ENCODE measurements at places on chromosomes 16 and 17.

DNA sequence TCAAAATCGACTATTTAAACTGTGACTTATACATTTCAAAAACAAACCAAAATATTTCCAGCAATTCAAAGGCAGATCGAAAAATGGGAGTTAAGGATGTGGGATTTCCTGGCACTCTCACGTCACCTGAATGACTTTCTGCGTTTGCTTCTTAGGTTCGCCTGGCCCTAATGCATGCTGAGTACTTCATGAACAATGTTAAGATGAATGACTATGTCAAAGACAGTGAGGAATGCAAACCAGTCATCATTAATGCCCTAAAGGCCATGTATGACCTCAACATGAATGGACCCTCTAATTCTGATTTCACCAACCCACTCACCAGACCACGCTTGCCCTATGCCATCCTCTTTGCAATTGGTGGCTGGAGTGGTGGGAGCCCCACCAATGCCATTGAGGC is 7.3 kb downstream of the KLHL10 start:
- H3K27me3 ChIP-seq: no peaks in the 10 kb centered on the region
- peaks cover 2% of the 10 kb centered on the region for H3K36me3 ChIP-seq
- no peak for DNase-seq
- no peaks in the 10 kb centered on the region for H3K4me1 ChIP-seq

DNA sequence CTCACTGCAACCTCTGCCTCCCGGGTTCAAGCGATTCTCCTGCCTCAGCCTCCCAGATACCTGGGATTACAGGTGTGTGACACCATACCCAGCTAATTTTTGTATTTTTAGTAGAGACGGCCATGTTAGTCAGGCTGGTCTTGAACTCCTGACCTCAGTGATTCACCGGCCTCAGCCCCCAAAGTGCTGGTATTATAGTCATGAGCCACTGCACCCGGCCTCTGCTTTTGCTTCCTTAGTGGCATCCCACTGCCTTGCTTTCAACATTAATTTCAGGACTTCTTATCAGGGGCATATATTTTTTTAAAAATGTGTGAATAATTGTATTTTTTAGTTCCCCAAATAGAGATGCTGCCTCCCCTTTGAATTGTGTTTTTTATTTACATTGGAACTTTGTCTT is 98.8 kb downstream of the SYCE1L start:
- no peak overlapping the region for H3K4me3 ChIP-seq
- no peaks in the 10 kb centered on the region for H3K4me1 ChIP-seq

DNA sequence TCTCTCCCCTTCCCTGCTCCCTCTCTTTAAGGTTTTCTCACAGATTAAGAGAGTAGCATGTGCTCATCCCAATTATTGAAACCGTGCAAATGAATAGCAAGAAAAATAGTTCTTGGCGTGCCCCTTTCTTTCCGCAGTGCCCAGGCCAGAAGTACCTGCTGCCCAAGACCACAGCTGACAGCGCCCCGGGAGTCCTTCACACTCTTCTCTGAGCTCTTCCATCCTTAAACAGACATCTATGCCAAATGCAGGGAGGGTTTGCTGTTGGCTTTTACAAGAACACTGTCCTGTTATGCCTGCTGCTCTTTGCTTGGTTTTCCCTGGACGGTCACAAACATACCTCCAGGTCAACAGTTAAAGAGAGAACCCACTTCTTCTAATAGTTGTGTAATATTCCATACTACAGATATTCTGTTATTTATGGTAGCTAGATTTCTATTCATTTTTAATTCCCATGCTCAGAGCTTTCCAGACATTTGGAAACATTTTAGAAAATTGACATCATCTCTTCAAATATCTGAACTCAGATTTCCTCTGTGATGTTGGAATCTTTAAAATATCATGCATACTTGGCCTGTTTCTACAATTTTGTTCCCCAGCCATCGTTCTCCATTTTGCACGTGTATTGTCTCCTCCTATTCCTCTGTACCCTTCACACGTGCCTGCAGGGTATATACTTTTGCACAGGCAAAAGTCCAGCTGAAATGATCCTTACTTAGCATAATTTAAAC is 416.7 kb downstream of the WWOX start:
- no peaks in the 10 kb centered on the region for H3K36me3 ChIP-seq
- H3K4me1 ChIP-seq: no peaks in the 10 kb centered on the region
- no peaks in the 10 kb centered on the region for H3K27me3 ChIP-seq
- H3K4me3 ChIP-seq: no peak overlapping the region
- no peak overlapping the region for H3K27ac ChIP-seq

- no peaks in the 10 kb centered on the region for H3K27me3 ChIP-seq
- no peak overlapping the region for H3K27ac ChIP-seq
- H3K36me3 ChIP-seq: no peaks in the 10 kb centered on the region
- no peak for DNase-seq
- no peaks in the 10 kb centered on the region for H3K4me1 ChIP-seq
Observed at GRCh38 chr16:76201385-76201784, 75.8 kb upstream of the CNTNAP4 start.

- H3K27ac ChIP-seq: no peak overlapping the region
- peaks cover 19% of the 10 kb centered on the region for H3K27me3 ChIP-seq
- peaks cover 3% of the 10 kb centered on the region for H3K4me1 ChIP-seq
Observed at GRCh38 chr16:10178080-10178479, 4.1 kb downstream of the GRIN2A start.

DNA sequence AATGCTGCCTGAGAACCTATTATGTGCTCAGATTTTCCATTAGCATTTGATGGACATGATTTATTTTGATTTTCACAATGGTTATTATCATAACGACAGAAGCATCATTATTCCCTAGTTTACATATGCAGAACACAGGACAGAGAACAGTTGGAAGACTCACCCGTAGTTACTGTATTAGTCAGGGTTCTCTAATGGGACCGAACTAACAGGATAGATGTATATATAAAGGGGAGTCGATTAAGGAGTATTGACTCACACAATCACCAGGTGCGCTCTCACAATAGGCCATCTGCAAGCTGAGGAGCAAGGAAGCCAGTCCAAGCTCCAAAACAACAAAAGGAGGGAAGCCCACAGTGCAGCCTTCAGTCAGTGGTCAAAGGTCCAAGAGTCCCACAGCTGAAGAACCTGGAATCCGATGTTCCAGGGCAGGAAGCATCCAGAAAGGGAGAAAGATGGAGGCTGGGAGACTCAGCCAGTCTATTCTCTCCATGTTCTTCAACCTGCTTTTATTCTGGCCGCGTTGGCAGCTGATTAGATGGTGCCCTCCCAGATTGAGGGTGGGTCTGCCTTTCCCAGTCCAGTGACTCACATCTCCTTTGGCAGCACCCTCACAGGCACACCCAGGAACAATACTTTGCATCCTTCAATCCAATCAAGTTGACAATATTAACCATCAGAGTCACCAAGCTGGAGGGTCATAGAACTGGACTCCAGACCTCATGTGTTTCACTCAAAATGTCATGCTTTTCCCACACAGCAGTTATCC is 92.7 kb upstream of the XYLT1 start:
- H3K27ac ChIP-seq: no peak overlapping the region
- no peak overlapping the region for H3K4me3 ChIP-seq
- no peaks in the 10 kb centered on the region for H3K27me3 ChIP-seq
- no peaks in the 10 kb centered on the region for H3K4me1 ChIP-seq
- no peak for DNase-seq
- no peaks in the 10 kb centered on the region for H3K36me3 ChIP-seq

GRCh38 chr17:77666462-77666861 is 292.0 kb upstream of the TNRC6C start:
- peaks cover 32% of the 10 kb centered on the region for H3K36me3 ChIP-seq
- H3K27ac ChIP-seq: peak overlapping the region; percentile 97
- H3K4me1 ChIP-seq: peaks cover 34% of the 10 kb centered on the region

DNA sequence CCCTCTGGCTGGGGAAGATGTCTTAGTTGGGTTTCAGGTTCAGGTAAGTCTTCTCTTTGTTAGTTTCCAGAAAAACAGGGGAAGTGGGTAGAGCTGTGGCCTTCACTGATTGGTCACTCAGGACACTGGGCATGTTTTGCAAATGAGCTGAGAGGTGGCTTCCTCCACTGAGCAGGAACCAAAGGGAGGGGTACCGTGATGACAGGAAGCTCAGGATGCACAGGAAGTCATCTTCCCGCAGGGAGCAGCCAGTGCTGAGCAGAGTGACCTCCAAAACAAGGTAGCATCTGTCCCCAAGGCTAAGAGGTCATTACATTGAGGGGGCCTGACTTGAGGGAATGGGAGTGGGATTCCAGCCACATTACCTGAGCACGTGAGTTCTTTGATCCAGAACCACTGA is 5.6 kb downstream of the NT5C start:
- DNase-seq: peak; percentile 72
- peaks cover 36% of the 10 kb centered on the region for H3K4me1 ChIP-seq
- peak overlapping the region; percentile 75 for H3K27ac ChIP-seq
- no peaks in the 10 kb centered on the region for H3K27me3 ChIP-seq
- H3K36me3 ChIP-seq: peaks cover 30% of the 10 kb centered on the region

- H3K4me1 ChIP-seq: peaks cover 53% of the 10 kb centered on the region
Observed at GRCh38 chr17:46118964-46119363, 74.3 kb downstream of the KANSL1 start.

- peaks cover 2% of the 10 kb centered on the region for H3K27me3 ChIP-seq
- H3K36me3 ChIP-seq: peaks cover 79% of the 10 kb centered on the region
- peaks cover 30% of the 10 kb centered on the region for H3K4me1 ChIP-seq
- H3K4me3 ChIP-seq: peak overlapping the region; percentile 75
Observed at GRCh38 chr16:68355447-68356248, 44.8 kb downstream of the PRMT7 start.

GRCh38 chr16:3242709-3243108 is 7.8 kb upstream of the ZNF200 start:
- no peaks in the 10 kb centered on the region for H3K36me3 ChIP-seq
- H3K4me1 ChIP-seq: no peaks in the 10 kb centered on the region
- no peak for DNase-seq
- no peaks in the 10 kb centered on the region for H3K27me3 ChIP-seq

- H3K4me3 ChIP-seq: peak overlapping the region; percentile 85
- H3K4me1 ChIP-seq: peaks cover 57% of the 10 kb centered on the region
- H3K27ac ChIP-seq: peak overlapping the region; percentile 83
Observed at GRCh38 chr17:7313088-7313889, 1.9 kb downstream of the GPS2 start.

DNA sequence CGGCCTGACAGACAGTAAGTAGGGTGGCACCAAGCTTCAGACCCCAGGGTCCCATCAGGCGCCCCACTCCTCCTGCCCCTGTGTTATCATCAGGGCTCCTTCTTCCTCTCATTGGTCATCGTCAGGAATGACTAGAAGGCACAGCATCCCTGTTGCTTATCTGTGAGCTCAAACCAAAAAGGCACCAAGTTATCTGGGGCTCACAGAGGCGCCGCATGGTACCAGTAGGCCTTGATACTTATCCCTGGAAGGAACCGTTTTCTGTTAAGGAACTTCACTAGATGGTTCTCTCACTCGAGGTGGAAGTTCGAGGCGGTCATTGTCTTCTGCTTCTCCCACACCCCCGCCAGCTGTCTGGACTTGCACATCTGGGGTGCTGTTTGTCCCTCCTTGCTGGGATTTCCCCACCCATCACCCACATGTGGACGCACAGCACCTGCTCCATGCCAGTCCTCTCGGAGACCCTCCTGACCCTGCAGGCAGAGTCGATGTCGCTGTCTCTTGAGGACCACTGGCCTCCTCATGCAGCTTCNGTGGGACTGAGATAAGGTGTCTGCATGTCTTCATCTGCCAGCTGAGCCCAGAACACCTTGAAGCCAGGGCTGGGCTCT is 52.1 kb downstream of the METRNL start:
- peaks cover 5% of the 10 kb centered on the region for H3K27me3 ChIP-seq
- no peak for DNase-seq
- H3K27ac ChIP-seq: no peak overlapping the region
- no peaks in the 10 kb centered on the region for H3K4me1 ChIP-seq

DNA sequence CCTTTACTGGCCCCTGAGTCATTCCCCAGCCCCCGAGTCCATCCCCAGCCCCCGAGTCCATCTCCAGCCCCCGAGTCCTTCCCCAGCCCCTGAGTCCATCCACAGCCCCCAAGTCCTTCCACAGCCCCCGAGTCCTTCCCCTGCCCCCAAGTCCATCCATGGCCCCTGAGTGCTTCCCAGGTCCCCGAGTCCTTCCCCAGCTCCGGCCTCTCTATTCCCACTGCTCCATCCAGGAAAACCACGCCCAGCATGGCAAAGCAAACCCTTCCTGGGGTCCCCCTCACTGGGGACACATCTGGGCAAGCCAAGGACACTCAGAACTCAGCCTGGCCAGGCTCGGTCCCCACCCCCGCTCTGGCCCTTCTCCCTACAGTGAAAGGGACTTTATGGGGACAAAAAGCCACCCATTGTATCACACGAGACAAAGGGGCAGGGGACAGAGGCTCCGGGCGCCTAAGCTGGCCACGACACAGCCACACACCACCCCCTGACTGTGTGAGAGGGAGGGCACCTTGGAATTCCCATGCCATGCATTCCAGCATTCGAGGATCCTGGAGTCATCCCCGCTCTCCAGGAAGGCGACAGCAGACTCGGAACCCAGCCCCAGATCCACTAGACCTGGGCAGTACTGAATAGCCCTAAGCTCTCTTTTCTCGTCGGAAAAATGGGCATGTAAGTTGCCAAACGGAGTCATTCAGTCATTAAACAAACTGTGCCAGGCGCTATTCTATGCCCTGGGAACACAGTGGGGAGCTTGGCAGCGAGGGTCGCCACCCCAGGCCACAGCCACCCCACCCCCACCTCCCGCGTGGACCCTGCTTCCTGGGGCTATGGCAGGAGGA is 14.0 kb downstream of the PLLP start:
- H3K27ac ChIP-seq: no peak overlapping the region
- no peak overlapping the region for H3K4me3 ChIP-seq
- no peaks in the 10 kb centered on the region for H3K36me3 ChIP-seq

DNA sequence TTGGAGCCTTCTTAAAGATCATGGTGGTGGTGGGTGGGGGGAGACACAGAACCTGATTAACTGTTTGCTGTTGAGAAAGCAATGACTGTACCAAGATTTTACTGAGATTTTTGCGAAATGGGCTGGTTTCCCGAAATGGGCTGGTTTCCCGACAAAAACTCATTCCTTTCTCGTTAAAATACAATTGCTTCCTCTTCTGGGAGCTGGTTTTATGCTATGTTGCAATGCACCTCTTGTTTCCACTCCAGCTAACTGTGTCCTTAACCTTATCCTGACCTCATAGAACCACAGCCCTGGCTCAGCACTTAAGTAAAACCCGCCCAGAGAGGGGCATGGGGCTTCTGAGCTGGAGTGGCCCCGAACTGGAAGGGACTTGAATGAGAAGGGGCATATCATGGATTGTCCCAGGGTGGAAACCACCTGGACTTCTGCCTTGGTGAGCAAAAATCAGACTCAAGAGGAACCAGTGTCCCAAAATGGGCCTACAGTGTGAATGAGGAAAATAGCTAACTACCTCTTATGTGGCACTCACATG is 20.9 kb downstream of the FAM20A start:
- no peaks in the 10 kb centered on the region for H3K4me1 ChIP-seq
- no peak overlapping the region for H3K27ac ChIP-seq
- no peaks in the 10 kb centered on the region for H3K36me3 ChIP-seq
- peaks cover 11% of the 10 kb centered on the region for H3K27me3 ChIP-seq
- no peak for DNase-seq
- H3K4me3 ChIP-seq: no peak overlapping the region

- peak overlapping the region; percentile 74 for H3K4me3 ChIP-seq
- DNase-seq: peak; percentile 72
- H3K4me1 ChIP-seq: peaks cover 4% of the 10 kb centered on the region
- H3K27me3 ChIP-seq: peaks cover 61% of the 10 kb centered on the region
Observed at GRCh38 chr17:45782889-45783592, 1.1 kb upstream of the CRHR1 start.

- no peak overlapping the region for H3K4me3 ChIP-seq
- H3K36me3 ChIP-seq: no peaks in the 10 kb centered on the region
- peaks cover 6% of the 10 kb centered on the region for H3K27me3 ChIP-seq
Observed at GRCh38 chr17:58587713-58588117, 73.3 kb upstream of the MTMR4 start.

Measured in activated CD4-positive, alpha-beta T cell treated with anti-CD3 and anti-CD28 coated beads, Interleukin-2, amount 10 ng/mL, durations not matched to agents 24 days and 14 days (primary cell).